Naive B cell (primary cell): ENCODE measurements at places on chromosomes 2 and 18. TPM values are rescaled to one million over a fixed set of nuclear protein-coding genes. Genes with fewer than 3 reads are reported as not detected.

GRCh38 chr2:20558391-20559150 is 92.3 kb downstream of the HS1BP3 start:
- peaks cover 38% of the 10 kb centered on the region for H3K27me3 ChIP-seq
- no peak for DNase-seq
- no peak overlapping the region for H3K27ac ChIP-seq
- H3K4me3 ChIP-seq, result no peak overlapping the region

DNA sequence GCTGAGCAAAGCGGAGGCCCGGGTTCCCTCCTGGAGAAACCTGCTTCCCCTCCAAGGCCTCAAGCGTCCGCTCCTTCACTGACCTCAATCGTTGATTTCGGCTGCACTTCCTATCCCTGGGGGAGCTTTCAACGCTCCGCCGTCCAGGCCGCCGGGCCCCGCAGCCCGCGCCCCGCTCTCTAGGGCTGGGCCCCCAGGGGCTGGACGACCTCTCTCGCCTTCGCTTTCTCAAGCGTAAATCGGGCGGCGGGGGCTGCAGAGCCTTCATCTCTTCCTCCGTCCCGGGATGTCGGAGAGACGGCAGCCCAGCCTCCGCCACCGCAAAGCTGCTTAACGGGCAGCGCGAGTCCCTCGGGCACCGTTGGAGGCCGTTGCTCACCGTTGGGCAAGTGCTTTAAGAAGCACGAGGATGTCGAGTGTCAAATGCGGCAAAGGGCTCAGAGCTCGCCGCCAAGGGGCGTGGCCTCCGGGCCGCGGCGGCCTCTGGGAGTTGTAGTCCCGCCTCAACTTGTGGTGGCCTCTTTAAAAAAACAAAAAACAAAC is 8.5 kb downstream of the HES6 start:
- H3K4me1 ChIP-seq, result peaks cover 35% of the 10 kb centered on the region
- no peaks in the 10 kb centered on the region for H3K36me3 ChIP-seq
- H3K27ac ChIP-seq, result no peak overlapping the region
- peak overlapping the region; percentile 96 for H3K4me3 ChIP-seq
- DNase-seq, result peak; percentile 50
- peaks cover 14% of the 10 kb centered on the region for H3K27me3 ChIP-seq

DNA sequence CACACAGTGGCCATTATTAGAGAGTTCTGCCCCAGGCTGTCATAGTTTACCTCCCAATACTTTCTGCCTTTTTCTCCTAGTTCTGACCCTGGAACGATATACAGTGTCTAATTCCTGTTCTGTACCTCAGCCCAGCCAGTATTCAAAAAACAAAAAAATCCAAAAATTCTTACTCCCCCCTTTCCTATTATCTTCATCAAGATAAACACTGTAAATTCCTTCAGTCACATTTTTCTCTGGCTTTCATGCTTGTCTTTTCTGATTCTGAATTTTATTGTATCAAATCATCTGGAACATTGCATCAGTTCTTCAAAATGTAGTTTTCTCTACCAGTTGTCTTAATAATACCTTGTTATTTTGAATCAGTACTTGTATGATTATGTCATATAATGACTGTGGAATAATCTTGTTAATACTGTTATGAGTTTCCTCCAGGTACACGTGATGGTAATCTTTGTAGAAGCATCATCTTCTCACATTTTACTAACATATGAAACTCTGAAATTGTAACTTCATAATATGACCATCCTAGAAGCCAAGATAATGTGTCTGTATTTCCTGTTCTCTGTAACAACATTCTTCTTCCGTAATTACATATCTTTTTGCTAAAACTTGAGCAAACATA is 79.0 kb upstream of the NOSTRIN start:
- no peak overlapping the region for H3K4me3 ChIP-seq
- peaks cover 12% of the 10 kb centered on the region for H3K4me1 ChIP-seq
- H3K27me3 ChIP-seq, result no peaks in the 10 kb centered on the region
- no peak for DNase-seq

DNA sequence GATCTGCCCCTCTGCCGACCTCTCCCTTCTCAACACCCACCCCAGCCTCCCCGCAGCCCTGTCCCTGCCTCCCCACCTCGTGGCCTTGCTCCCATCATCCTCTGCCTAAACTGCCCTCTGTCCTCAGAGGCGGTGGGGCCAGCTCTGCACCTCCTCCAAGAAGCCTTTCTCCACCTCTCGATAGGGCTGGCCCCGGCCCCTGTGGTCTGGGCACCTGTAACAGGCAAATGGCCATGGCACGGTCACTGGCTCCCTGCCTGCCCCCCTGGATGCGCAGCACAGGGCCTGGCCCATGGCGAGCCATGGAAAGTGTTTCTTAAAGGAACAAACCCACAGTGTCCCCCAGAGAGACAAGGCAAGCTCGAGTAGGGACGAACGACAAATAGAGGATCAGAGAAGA is 42.0 kb downstream of the MYO7B start:
- no peaks in the 10 kb centered on the region for H3K27me3 ChIP-seq
- H3K4me3 ChIP-seq, result peak overlapping the region; percentile 79
- H3K36me3 ChIP-seq, result no peaks in the 10 kb centered on the region
- H3K4me1 ChIP-seq, result peaks cover 66% of the 10 kb centered on the region
- no peak for DNase-seq

- peaks cover 32% of the 10 kb centered on the region for H3K36me3 ChIP-seq
- H3K27me3 ChIP-seq, result no peaks in the 10 kb centered on the region
- no peak for DNase-seq
- H3K27ac ChIP-seq, result no peak overlapping the region
- H3K4me3 ChIP-seq, result no peak overlapping the region
- H3K4me1 ChIP-seq, result peaks cover 8% of the 10 kb centered on the region
Measured at GRCh38 chr2:197010200-197011020, 83.9 kb upstream of the PGAP1 start.

DNA sequence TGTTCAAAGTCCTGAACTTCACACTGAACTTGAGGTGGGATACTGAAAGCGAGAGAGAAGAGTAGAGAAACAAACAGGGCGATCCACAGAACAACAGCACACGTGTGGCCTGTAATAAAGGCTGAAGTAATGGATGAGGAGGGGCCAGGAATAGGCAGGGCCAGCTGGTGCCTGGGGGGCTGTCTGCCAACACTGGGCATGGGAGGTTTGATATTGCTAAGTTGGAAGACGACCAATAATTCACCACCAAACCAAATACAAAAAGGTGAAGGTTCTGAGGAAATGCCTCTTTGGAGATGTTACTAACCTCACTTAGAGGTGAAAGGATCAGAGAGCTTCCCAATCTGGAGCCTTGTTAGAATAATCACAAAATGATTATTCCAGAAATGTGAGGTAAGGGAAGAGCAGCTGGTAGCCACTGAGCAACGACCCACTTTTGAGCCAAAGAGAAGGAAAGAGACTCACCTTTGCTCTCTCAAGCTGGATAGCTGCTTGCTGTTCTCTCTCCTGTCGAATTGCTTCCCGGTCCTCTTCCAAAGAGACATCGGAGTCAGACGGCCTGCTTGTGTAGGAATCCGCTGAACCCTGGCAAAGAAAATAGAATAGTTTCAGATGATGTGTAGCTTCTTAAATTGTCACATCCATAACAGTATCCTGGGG is 54.7 kb upstream of the ARL5A start:
- H3K27me3 ChIP-seq, result no peaks in the 10 kb centered on the region
- H3K4me1 ChIP-seq, result no peaks in the 10 kb centered on the region
- H3K4me3 ChIP-seq, result no peak overlapping the region
- no peak overlapping the region for H3K27ac ChIP-seq
- DNase-seq, result no peak

DNA sequence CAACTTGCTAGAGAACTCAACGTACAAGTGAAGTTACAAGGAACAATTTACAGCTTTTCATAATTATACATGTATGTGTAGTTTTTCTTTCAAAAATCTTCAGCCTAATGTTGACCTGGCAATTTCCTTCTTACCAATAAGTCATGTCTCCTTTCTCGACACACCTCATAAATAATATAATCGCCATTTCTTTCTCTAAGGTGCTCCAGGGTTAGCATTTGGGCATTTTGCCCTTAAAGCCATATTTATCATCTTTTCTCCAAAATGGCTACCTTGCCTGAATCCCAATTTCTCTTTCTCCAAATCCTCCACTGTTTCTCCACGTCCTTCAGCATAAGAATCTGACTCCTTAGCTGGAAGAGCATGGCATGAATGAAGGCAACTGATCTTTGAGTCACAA is 50.3 kb upstream of the RAB27B start:
- DNase-seq, result no peak
- H3K4me1 ChIP-seq, result no peaks in the 10 kb centered on the region
- H3K36me3 ChIP-seq, result no peaks in the 10 kb centered on the region
- no peak overlapping the region for H3K27ac ChIP-seq
- H3K27me3 ChIP-seq, result peaks cover 4% of the 10 kb centered on the region

DNA sequence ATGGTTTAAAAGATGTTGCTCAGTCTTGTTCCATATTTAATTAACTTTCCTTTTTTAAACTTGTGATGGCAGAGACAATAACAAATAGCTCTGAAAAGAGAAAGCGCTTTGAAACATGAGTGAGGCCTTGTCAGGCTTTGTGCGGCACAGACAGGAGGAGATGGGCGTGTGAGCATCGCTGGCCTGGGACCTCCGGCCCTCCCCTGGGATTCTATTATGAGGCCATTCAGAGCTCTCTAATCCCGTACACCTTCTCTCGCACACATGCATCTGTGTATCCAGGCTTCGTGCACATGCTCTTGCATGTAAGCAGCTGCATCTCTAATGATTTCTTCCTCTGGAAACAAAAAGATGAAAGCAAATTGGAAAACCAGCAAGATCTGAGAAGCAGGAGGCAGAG is 313.7 kb downstream of the ZNF521 start:
- H3K27me3 ChIP-seq, result peaks cover 18% of the 10 kb centered on the region
- no peak for DNase-seq
- H3K4me3 ChIP-seq, result no peak overlapping the region
- peaks cover 2% of the 10 kb centered on the region for H3K36me3 ChIP-seq
- peaks cover under 1% of the 10 kb centered on the region for H3K4me1 ChIP-seq

DNA sequence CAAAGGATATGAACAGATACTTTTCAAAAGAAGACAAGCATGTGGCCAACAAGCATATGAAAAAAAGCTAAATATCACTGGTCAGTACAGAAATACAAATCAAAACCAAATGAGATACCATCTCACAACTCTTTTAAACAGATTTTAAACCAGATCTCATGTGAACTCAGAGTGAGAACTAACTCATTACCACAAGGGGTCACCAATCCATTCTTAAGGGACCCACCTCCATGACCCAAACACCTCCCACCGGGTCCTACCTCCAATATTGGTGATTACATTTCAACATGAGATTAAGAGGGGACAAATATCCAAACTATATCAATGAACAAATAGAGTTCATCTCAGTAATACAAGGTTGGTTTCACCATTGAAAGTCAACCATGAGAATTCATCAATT is 319.8 kb upstream of the GULP1 start:
- no peak overlapping the region for H3K4me3 ChIP-seq
- no peaks in the 10 kb centered on the region for H3K36me3 ChIP-seq
- DNase-seq, result no peak
- no peaks in the 10 kb centered on the region for H3K27me3 ChIP-seq
- H3K4me1 ChIP-seq, result no peaks in the 10 kb centered on the region
- H3K27ac ChIP-seq, result no peak overlapping the region

DNA sequence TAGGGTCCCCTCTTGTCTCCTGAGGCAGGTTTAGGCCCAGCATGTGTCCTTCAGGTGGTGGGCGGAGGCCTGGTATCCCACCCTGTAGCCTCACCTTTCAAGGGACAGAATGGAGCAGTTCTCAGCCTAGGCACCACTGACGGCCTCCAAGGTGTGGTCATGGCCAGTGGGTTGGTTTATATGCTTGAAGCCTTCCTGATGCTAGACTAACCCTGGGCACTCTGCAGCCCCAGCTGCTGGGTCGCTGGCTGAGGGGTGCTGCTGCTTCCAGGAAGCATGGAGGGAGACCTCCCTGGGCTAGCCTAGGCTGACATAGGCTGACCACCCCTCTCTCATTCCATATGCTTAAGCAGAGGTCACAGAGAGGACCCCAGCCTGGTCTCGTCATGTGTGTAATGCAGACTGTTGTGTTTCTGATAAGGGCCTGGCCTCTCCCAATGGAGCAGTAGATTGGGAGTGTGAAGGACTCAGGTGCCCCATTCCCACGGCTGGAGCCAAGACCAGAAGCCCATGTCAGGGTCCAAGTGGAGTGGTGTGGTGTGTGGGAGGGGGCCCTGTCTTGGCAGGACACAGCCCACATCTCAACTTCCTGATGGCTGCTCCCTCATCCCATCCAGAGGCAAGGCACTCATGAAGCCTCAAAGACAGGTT is 206.6 kb downstream of the DYSF start:
- no peak overlapping the region for H3K27ac ChIP-seq
- peaks cover 16% of the 10 kb centered on the region for H3K36me3 ChIP-seq
- no peaks in the 10 kb centered on the region for H3K4me1 ChIP-seq

DNA sequence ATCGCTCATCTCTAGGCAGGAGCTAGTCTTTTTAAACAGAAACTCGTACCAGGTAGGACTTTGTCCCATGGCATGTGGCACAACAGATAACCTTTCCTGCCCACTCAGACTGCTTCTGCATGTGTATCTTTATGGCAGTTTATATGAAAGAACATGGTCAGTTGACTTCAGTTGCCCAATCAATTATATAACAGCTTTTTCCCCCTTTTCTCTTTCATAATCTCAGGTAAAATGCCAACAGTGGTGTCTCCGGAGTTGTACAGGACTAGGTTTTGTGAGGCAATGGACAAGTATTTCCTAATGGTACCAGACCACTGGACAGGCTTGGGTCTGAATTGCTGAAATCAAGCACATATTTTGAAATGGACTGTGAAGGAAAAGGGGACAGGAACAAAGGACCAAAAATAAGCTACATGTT is 51.6 kb upstream of the PTH2R start:
- H3K4me3 ChIP-seq, result no peak overlapping the region
- H3K27me3 ChIP-seq, result no peaks in the 10 kb centered on the region
- peak overlapping the region; percentile 6 for H3K27ac ChIP-seq

DNA sequence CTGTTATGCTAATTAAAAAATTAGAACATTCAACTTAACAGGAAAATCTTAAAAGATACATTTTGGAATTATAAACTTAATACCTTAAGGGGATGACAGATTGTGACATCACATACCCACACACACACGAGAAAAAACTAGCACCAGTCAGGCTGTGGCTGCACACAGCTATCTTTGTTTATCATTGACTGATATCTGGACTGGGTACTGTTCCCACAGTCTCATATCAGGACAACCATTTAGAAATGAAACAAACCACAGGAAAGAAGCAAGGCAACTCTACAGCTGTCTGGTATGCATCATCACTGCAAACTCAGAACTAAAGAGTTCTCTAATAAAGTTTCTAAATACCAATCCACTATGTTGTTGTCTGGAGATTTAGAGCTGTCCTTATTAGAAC is 210.9 kb upstream of the SMAD7 start:
- peaks cover 28% of the 10 kb centered on the region for H3K36me3 ChIP-seq
- H3K4me1 ChIP-seq, result peaks cover 8% of the 10 kb centered on the region
- no peak overlapping the region for H3K4me3 ChIP-seq
- no peak for DNase-seq
- H3K27ac ChIP-seq, result no peak overlapping the region
- H3K27me3 ChIP-seq, result no peaks in the 10 kb centered on the region

The RTN4 gene
- polyA plus RNA-seq, result 41.3 TPM

The EXOC6B gene
- 2.6 TPM for polyA plus RNA-seq

The FBXO15 gene
- polyA plus RNA-seq, result 10.5 TPM

The TMEM178A gene
- not detected for polyA plus RNA-seq

The NPPC gene
- not detected for polyA plus RNA-seq

The CD8B2 gene
- polyA plus RNA-seq, result not detected

The EGR4 gene
- not detected for polyA plus RNA-seq

The DSG2 gene
- polyA plus RNA-seq, result not detected
